ENCODE measurements at places on chromosomes 1 and 21.

GRCh38 chr1:69898403-69898947 lies 306.9 kb downstream of the LRRC40 start:
- DNase-seq: no peak

DNA sequence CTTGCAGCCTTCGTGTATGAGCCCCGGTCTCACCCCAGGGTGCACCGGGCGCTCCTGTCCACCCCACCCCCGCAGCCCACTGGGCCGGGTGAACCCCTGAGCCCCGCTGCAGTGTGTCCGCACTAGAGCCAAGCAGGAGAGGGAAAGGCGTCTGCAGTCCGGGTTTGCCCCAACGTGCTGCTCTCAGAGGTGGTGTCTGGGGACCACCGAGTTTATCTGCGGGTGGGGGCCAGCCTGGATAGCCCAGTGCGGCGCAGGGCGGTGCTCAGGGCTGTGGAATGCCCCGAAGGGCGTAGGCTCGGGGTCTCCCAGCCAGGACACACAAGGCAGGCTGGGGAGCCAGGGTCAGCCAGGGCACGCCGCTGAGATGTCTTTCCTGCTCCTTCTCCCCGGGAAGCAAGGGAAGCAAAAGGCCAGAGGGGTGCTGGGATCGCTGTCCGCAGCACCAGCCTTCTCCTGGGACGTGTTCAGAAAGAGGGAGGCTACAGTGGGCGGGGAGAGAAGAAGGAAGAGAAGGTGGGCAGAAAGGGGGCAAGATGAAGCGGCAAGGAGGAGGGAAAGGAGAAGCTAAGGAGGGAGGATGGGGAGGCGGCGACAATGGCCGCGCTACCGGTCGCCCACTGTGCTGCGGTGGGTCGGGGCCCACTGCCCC lies 56.6 kb downstream of the MAB21L3 start:
- DNase-seq: no peak

GRCh38 chr1:235017719-235018118 lies 110.9 kb downstream of the TOMM20 start:
- DNase-seq: no peak

DNA sequence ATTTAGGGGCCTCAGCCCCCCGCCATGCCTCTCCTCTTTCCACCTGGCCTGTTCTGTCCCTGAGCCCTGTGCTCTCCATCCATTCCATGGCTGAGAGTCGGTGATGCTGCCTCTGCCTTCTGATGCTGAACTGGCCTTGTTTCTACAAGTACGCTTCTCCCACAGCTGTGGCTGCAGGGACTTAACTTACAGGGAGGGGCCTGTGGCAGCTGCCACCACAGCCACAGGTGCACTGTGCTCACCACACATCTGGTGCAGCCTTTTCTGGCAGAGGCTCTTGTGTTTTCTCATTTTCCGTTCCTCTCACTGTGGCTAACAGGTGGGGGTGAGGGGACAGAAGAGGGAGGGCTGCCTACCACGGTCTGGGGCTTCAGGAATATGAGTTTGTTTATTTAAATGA lies 4.2 kb downstream of the FMO1 start:
- DNase-seq: no peak

GRCh38 chr21:40846103-40846502 lies 855 bp downstream of the DSCAM start:
- no peak for DNase-seq

GRCh38 chr1:151968058-151968457 lies 25.6 kb downstream of the S100A10 start:
- DNase-seq: no peak

DNA sequence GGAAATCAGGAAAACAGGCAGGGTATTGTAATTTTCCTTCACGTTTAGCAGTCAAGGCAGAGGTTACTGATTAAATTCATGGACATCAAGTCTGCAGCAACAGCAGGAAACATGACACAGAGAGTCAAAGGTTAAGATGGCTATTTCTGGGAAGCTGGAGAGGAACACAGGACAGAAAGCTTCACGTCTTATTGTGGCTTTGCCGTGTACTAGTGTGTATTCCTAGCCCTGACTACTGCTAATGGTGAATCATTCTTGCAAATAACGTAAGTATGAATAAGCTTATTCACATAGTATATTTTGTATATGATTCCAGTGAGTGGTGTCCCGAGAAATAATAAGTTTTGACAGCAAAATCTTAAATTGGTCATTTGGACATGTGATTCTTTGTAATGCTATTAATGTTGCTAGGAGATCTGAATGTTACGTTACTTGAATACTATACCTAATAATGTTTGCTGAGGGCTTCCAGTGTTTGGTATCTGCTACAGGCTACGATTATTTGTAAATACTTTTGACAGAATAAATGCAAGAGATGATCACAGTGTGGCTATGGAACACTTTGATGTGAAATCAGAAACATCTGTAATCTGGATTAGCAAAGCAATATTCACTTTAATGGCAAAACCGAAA lies 77.4 kb downstream of the DISP1 start:
- no peak for DNase-seq

DNA sequence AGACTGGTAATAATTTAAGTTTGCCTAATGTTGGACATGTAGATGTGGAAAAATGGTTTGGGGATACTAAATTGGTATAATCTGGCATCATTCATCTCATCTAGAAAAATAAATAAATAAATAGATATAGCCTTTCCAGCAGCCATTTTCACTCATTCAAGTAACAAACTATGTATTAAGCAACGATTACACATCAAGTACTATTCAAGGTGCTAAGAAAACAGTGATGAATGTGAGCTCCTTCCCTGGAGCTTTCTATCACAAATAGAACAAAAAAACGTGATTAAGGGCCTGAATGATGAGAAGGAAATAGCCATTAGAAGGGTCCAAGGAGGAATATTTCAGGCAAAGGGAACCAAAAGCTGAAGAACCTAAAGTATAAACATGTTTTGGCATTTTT lies 37.1 kb downstream of the STIL start:
- no peak for DNase-seq

Data from cerebellar nuclear complex (tissue), 1 donor.